Esophagus muscularis mucosa (tissue), 4 donors: ENCODE measurements at places on chromosomes 1 and 21. TPM values are rescaled to one million over a fixed set of nuclear protein-coding genes. Genes with fewer than 3 reads are reported as not detected.

NMNAT2 gene
- 2.0 TPM for total RNA-seq

GRCh38 chr1:117244971-117245370 is 34.2 kb upstream of the VTCN1 start:
- DNase-seq: no peak

TENT5C gene
- 2.1 TPM for total RNA-seq

DNA sequence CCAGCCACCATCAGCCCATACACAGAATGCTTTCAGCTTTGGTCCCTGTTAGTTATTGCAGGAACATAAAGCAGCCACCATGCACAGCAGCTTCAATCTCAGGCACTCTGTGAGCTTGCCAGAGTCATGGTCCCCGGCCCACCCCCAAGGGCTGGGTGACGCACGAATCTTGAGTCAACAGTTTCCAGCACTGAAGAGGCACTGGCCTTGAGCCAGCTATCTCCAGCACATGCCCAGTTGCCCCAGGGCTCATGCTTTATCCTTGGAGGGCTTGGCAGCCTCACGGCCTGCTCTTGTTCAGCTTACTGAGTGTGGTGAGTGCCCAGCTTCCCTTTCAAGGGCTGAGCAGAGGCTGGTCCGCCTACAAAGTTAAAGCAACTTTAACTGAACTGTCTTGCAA is 200.7 kb upstream of the RAB4A start:
- DNase-seq: no peak

SMCP gene
- total RNA-seq: not detected

ACP6 gene
- 6.5 TPM for total RNA-seq

GRCh38 chr1:231554969-231555368 is 26.5 kb downstream of the TSNAX start:
- DNase-seq: no peak

MEX3A gene
- 0.66 TPM for total RNA-seq

TXNIP gene
- 4,171 TPM for total RNA-seq

ACKR1 gene
- 171 TPM for total RNA-seq

- DNase-seq: no peak
These were observed 191.1 kb downstream of the PTPRC start for GRCh38 chr1:198829944-198830343.

DNA sequence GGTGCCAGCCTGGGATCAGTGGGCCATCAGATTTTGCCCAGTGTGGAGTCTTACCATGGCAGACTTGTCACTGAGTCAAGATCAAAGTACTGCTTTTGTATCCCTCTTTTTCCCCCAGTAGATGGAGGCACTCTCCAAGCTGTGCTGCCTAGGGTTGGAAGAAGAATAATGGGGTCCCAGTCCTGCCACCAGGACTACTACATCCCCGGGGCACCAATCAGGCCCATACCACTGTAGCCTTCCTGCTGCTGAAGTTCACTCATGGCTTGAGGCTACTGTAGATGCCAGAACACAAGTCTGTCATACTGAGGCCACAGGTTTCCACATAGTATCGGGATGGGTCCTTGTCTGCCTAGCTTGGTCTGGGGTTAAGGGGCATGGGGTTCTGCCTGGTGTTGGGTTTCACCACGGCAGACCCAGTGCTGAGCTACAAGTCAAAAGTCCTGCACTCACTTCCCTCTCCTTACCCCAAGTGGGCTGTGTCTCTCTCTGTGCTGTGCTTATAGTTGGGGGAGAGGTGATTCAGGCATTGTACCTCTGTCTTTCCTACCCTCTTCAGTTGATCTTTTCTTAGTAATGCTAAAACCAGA is 53.4 kb downstream of the PKN2 start:
- no peak for DNase-seq

TBX19 gene
- total RNA-seq: 0.99 TPM

DNA sequence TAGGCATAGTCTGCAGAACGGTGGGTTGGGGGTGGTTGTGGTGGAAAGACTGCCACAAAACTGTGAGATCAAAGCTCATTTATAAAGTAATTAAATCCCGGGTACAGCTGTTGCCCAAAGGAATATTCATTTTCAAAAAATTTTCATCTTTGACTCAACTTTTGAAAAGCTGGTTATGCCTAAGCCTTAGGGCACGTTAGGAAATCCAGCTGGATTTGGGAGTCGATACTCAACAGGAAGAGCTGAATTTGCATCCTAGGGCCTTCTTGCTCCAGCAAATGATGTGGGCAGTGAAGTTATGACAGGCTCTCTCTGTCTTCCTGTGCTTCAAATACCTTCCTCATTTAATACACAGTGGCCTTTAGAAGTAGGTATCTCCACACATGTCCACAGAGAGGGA is 31.7 kb downstream of the ZP4 start:
- no peak for DNase-seq

GRCh38 chr1:61087571-61087970 is 5.2 kb downstream of the NFIA start:
- no peak for DNase-seq

CHODL gene
- 4.1 TPM for total RNA-seq

GRCh38 chr1:29119121-29119929 is 4.4 kb downstream of the TMEM200B start:
- no peak for DNase-seq

- no peak for DNase-seq
These were observed 93.4 kb downstream of the ADARB1 start for GRCh38 chr21:45167796-45168222.

DNA sequence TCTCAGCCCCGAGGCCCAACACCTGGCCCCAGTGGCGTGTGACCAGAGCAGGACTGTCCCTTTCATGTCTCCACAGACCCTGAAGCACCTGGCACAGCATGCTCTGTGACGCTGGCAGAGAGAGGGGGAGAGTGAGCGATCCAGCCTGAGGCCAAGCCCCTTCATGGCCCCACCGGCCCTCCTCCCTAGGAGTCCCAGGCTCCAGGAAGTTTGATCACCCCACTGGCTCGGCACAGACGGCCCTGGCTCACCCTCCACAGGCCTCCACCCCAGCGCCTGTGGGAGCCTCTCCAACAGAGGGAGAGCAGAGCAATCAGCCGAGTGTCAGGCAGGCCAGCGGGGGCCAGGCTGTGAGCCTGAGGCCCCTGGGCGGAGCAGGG is 11.0 kb downstream of the SH3BGRL3 start:
- DNase-seq: no peak

DNA sequence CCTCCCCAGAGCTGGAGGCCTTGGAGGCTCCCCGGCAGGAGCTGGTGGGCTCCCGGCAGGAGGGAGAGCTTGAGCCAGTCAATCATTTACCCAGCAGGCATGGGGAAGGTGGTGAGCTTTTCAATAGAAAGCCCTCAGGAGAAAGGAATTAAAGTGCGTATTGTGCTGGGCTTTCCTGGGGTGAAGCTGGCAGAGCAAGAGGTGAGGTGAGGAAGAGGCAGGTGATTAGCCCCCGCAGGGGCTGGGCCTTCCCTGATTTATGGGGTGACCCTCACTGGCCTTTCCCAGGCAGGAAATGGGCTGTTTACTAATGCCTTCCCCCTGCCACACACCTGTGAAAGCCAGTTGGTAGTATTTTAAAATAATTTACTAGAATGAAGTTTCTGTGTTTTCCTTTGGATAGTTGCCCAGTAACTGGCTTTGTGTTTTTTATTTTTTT is 25.8 kb downstream of the CLDN14 start:
- DNase-seq: no peak

GRCh38 chr1:36224537-36225282 is 467 bp downstream of the THRAP3 start:
- DNase-seq: peak; percentile 96

DNA sequence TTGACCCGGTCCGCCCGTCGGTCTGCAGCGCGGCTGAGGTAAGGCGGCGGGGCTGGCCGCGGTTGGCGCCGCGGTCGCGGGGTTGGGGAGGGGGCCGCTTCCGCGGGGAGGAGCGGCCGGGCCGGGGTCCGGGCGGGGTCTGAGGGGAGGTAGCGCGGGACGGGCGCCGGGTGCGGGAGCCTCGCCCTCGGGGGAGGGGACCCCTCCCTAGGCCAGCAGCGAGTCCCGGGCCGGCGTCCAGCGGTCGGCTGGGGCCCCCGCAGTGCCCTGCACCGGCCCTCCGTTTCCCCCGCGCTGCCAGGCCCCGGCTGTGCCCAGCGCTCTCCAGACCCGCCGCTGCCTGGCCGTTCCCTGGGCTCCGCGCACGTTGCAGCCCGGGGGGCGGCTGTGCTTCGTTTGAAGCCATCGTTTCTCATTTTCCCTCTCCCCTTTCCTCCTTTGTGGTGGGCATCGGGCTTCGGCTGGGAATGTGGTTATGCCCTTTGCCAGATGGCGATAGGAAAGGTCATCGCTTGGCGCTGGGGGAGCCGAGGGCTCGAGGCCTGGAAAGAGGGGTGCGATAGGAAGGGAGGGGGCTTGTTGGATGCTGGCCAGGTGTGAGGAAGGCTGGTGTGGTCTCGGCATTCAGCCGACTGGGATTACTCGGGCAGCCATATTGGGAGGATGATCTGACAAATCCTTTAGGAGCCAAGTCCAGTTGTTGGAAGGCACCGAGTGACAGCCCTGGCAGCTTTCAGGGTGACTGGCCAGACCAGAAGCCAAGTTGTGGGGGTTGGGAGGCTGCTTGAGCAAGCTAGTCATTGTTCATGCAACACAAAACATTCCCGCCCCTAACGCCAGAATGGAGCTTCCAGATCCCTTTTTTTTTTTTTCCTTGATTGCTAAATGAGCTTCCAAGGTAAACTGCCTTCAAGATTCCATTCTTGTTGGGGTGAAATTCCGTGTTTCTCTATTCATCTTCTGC is 753 bp downstream of the KIF1B start:
- DNase-seq: peak; percentile 97

DNA sequence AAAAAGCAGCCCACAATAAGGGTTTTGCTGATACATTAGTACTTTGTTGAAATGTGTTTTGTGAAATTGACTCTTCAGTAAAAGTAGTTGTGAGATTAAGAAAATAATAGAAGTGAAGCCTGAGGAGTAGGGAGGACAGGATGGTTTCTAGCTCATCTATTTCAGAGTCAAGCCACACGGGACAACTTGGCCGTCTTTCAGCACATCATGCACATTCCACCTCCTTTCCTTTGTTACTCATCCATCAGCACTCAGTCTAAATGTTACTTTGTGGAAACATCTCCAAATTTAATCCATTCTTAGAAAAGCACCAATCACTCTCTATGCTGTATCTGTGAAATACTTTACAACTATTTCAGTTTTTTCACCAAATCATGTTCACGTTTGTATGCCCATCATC is 223.3 kb downstream of the FGGY start:
- no peak for DNase-seq

- no peak for DNase-seq
These were observed 1659.8 kb downstream of the BRINP3 start for GRCh38 chr1:188817814-188818213.

DNA sequence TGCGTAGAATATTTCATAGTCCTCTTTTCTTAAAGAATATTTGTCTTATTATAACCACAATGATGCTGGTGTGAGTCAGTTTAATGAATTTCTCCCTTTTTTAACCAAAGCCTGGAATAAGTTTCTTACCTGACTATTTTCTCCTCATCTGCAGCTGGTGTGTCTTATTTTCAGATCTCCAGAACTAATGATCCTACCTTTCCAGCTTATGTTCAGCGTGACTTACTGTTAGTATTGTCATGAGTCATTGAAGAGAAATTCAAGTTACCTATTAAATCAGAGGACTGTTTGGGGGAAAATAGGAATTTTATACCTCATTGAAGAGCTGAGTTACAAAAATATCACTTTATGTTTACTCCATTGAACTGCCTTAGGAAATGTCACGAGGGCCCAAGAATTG is 482.1 kb downstream of the RWDD3 start:
- DNase-seq: no peak

MRTO4 gene
- total RNA-seq: 26.2 TPM

NBPF4 gene
- not detected for total RNA-seq

- no peak for DNase-seq
These were observed 742 bp downstream of the P3H1 start for GRCh38 chr1:42765832-42766740.

DNA sequence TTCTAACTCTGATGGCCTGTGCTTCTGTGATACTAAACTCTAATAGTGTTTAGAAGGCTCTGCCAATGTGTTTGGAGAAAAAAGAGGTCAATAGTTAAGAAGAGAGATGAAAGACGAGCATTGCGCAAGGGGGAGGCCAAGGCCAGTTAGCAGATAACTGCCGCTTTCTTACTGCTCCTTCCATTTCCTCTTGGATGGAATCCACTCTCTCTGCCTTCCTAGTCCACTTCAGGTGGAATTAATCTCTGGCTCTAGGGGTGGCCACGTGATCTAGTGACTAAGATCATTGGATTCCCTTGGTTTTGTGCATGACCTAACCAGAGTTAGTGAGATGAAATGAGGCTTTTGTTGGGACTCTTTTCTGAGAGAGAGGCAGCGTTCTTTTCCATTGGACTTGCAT is 148.3 kb downstream of the ACTL8 start:
- DNase-seq: no peak

- DNase-seq: no peak
These were observed 10.3 kb upstream of the PODN start for GRCh38 chr1:53051676-53052075.
